ENCODE measurements at places on chromosomes 2 and 18. TPM values are rescaled to one million over a fixed set of nuclear protein-coding genes. Genes with fewer than 3 reads are reported as not detected.

DNA sequence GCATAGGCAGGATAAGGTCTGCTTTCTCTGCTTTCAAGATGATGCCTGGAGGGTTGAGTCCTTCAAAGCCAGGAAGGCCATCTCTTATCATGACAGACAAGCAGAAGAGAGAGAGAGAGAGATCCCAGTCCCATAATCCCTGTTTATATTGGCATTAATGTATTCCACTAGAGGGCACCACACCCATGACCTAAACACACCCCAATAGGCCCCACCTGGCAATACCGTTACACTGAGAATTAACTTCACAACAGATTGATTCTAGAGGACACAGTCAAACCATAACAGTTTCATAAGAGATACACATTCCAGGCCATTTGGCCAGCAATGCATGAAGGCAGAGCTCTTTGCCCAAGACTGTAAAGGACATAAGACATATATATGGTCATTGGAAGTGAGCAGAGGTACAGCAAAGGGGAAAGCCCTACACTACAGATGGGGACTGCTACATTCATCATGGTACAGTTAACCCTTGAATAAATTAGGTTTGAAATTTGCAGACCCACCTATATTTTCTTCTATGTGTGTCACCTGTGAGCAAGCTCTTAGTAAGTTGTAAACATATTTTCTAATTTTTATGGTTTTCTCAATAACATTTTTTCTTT, 1516.1 kb downstream of the RPIA start:
- H3K27ac ChIP-seq: no peak overlapping the region
- no peaks in the 10 kb centered on the region for H3K4me1 ChIP-seq
- H3K27me3 ChIP-seq: peaks cover 10% of the 10 kb centered on the region
- no peak overlapping the region for H3K4me3 ChIP-seq
- no peak for DNase-seq
- no peaks in the 10 kb centered on the region for H3K36me3 ChIP-seq

DNA sequence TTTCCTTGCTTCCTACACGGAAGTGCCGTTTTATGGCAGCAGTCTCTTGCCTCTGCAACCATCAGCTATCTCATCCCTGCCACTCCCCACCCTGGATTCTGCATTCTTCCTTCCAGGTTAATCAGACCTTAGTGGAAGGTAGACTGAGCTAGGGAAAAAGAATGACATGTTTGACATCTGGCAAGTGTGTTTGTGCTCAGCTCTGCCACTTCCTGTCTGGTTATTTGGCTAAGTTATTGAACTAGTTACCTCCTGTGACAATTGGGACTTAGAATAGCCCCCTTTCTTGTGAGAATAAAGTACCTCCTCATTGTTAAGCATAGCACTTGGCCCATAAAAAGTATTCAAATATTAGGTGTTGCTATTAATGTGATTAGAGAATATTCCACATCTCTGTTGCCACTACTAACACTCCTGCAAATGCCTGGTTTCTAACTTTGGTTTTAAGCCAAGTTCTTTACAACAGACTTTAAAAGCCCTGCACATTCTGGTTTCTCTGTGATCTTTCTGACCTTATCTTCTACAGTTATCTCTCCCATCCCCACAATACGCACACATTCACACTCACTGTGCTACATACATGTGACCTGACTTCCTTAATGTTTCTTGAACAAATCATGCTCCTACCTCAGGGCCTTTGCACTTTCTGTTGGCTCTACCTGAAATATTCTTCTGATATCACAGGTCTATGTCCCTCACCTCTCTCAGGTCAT, 10.8 kb upstream of the MAPRE2 start:
- H3K27ac ChIP-seq: peak overlapping the region; percentile 32
- H3K36me3 ChIP-seq: no peaks in the 10 kb centered on the region
- H3K4me3 ChIP-seq: peak overlapping the region; percentile 25
- DNase-seq: no peak
- H3K27me3 ChIP-seq: no peaks in the 10 kb centered on the region

DNA sequence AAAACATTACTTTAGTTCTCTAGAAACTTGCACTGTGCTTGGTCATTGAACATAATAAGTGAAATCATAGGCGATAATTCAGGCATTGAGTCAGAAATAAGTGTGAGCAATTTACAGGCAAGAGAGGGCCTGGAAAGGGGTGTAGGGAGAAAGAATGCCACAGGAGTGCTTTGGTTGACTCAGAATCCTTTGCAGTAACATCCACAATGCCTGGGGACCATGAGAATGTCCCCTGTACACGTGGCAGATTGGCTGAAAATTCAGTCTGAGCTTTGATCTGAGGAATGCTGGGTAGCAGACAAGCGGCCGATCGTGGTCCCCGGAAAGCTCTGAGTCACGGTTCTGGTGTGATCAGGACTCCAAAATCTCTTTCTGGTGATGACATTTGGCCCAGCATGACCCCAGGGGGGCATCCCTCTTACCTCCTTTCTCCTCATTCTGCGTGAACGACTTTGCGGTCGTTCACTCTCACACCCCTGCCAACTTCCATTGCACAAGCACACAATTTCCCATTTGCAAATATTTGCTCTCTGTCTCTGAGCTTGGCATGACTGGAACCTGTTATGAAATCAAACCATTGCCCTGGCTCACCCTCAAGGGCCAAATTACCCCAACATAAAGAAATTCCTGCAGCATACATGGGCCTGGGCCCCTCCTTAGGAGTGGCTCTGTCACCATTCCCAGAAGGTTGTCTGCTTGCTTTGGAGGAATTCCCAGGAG, 305.0 kb upstream of the EPAS1 start:
- peak; percentile 70 for DNase-seq
- H3K4me1 ChIP-seq: peaks cover 33% of the 10 kb centered on the region
- no peak overlapping the region for H3K4me3 ChIP-seq

- no peak overlapping the region for H3K27ac ChIP-seq
- no peak overlapping the region for H3K4me3 ChIP-seq
- H3K27me3 ChIP-seq: no peaks in the 10 kb centered on the region
- DNase-seq: no peak
Measured at GRCh38 chr2:86518481-86518880, 44.8 kb downstream of the CHMP3 start.

DNA sequence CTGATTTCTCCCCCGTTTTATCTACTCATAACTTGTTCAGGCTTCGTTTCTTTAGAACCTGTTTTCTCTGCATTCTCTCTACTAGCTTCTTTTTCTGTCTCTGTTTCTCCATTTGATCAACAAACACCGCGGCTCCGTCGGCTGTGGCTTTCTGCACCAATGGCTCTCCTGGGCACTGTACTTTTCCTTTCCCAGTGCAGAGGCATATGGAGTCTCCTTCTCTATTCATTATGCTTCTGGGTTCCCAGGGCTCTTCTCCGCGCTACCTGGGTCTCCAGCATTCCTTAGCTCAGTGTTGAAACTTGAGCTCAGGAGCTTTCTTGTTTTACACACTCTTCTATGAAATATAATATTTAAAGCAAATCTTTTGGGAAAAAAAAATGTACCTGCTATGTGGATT, 196.6 kb upstream of the SOX11 start:
- H3K4me1 ChIP-seq: no peaks in the 10 kb centered on the region
- no peak overlapping the region for H3K27ac ChIP-seq
- H3K36me3 ChIP-seq: no peaks in the 10 kb centered on the region
- no peak for DNase-seq
- no peak overlapping the region for H3K4me3 ChIP-seq

DNA sequence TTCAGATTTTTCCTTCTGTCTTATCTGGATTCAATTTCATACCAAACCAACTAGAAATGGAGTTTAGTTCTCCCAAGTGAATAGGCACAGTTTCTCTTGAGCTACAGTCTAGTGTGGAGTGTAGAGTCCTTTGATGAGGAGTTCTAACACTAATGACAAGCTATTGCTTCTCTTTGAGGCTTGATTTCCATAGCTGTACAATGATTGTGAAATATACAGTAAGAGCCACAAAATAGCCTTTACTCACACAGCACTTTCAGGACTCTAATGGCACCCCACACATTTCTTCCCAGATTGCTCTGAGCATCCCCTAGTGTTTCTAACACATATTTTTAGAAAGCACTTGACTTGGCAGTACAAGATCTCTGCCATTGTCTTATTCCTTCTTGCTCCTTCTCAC, 153.3 kb downstream of the LRRTM1 start:
- no peak for DNase-seq
- no peaks in the 10 kb centered on the region for H3K27me3 ChIP-seq
- H3K4me3 ChIP-seq: no peak overlapping the region
- H3K27ac ChIP-seq: no peak overlapping the region
- no peaks in the 10 kb centered on the region for H3K4me1 ChIP-seq

- DNase-seq: peak; percentile 38
- H3K4me3 ChIP-seq: no peak overlapping the region
- H3K27me3 ChIP-seq: no peaks in the 10 kb centered on the region
- H3K27ac ChIP-seq: no peak overlapping the region
- no peaks in the 10 kb centered on the region for H3K4me1 ChIP-seq
- H3K36me3 ChIP-seq: no peaks in the 10 kb centered on the region
Measured at GRCh38 chr2:24818721-24819167, 25.5 kb downstream of the CENPO start.

The FTCDNL1 gene
- total RNA-seq: 3.6 TPM

DNA sequence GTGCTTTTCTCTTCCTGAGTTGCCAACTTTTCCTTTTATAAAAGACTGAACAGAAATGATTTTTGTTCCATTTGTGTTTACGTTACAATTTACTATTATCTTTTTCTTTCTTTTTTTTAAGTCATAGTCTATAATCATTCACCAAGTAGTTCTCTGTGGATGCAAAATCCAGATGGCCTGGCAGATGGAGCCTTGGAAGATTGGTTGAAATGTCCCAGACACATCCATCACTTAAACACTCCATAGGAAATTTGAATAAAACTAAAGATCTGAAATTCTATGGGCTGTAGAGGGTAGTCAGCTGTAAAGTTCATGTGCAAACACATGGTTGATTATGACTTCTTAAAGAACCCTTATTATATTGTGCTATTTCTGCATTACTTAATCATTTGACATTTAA, 164.8 kb upstream of the DOCK10 start:
- H3K27ac ChIP-seq: no peak overlapping the region
- H3K4me3 ChIP-seq: no peak overlapping the region
- H3K27me3 ChIP-seq: no peaks in the 10 kb centered on the region
- no peaks in the 10 kb centered on the region for H3K36me3 ChIP-seq
- no peaks in the 10 kb centered on the region for H3K4me1 ChIP-seq
- DNase-seq: no peak

- DNase-seq: no peak
- H3K36me3 ChIP-seq: no peaks in the 10 kb centered on the region
- peak overlapping the region; percentile 86 for H3K27ac ChIP-seq
- no peaks in the 10 kb centered on the region for H3K27me3 ChIP-seq
- no peak overlapping the region for H3K4me3 ChIP-seq
Measured at GRCh38 chr2:71452565-71452964, 796 bp upstream of the DYSF start.

DNA sequence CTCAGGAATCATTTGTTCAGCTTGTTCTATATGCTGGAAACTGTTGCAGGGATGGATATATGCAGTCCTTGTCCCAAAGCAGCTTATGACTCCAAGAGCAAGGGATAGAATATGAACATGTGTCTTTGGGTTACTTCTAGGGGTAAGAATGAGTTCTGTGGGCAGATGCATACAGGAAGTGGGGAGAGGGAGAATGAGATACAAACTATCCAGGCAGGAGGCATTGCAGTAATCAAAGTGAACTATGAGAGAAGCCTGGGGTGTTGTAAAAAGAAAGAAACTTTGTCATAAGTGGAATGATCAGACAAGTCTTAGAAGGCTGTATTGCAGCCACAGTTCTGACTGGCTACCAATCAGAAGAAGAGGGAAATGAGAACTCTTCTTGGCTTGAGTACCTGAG, 44.8 kb upstream of the RAB6D start:
- no peaks in the 10 kb centered on the region for H3K27me3 ChIP-seq
- H3K27ac ChIP-seq: no peak overlapping the region

The BOLL gene
- total RNA-seq: not detected

GRCh38 chr2:113041871-113042270, 10.8 kb downstream of the IL36B start:
- no peak overlapping the region for H3K27ac ChIP-seq
- no peak for DNase-seq
- H3K27me3 ChIP-seq: no peaks in the 10 kb centered on the region
- no peaks in the 10 kb centered on the region for H3K4me1 ChIP-seq
- H3K36me3 ChIP-seq: no peaks in the 10 kb centered on the region

The TEX44 gene
- total RNA-seq: not detected

- H3K36me3 ChIP-seq: no peaks in the 10 kb centered on the region
- no peaks in the 10 kb centered on the region for H3K4me1 ChIP-seq
- H3K27me3 ChIP-seq: no peaks in the 10 kb centered on the region
- H3K27ac ChIP-seq: no peak overlapping the region
Measured at GRCh38 chr2:185475914-185476313, 262.7 kb upstream of the FSIP2 start.

The UGT1A9 gene
- not detected for total RNA-seq

The ASB18 gene
- not detected for total RNA-seq

DNA sequence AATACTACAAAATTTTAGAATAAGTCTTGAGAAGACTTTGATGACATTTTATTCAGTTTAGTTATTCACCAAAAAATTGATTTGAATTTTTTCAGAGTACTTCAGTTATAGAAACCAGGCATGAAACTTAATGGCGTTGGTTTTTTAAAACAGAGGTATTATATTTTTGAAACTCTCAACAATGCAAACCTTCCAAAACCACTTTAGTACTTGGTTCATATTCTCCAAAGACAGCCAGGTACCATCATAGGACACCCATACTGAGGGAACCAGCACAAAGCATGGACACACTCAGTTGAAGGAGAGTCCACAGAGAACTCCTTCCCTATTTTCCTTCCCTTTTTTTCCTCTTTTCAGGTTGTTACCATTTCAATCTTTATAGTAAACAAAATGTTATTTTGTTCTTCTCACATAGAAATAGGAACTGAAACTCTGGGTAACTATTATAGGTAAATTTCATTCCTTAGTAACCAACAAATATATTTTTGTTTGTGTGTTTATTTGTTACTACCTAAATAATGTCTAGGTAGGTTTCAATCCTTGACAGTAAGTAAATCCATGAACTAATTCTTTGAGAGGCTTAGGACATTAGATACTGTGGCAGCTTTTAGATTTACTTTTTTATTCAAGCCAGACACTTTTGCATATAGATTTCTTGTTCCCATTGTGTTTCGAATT, 95.8 kb downstream of the TMEFF2 start:
- no peak overlapping the region for H3K4me3 ChIP-seq
- H3K27ac ChIP-seq: no peak overlapping the region
- DNase-seq: no peak
- H3K36me3 ChIP-seq: no peaks in the 10 kb centered on the region
- no peaks in the 10 kb centered on the region for H3K27me3 ChIP-seq

- no peaks in the 10 kb centered on the region for H3K36me3 ChIP-seq
- no peak overlapping the region for H3K27ac ChIP-seq
- H3K27me3 ChIP-seq: no peaks in the 10 kb centered on the region
- H3K4me3 ChIP-seq: no peak overlapping the region
- no peaks in the 10 kb centered on the region for H3K4me1 ChIP-seq
Measured at GRCh38 chr18:34128436-34128835, 96.3 kb downstream of the NOL4 start.

- H3K27ac ChIP-seq: no peak overlapping the region
- H3K4me3 ChIP-seq: no peak overlapping the region
- no peaks in the 10 kb centered on the region for H3K27me3 ChIP-seq
- H3K4me1 ChIP-seq: peaks cover 7% of the 10 kb centered on the region
- no peak for DNase-seq
Measured at GRCh38 chr18:74303936-74304335, 11.7 kb upstream of the C18orf63 start.

The FANCL gene
- total RNA-seq: 38.3 TPM

All from sigmoid colon (tissue), 7 donors.